ENCODE measurements at places on chromosomes 12 and 14. TPM values are rescaled to one million over a fixed set of nuclear protein-coding genes. Genes with fewer than 3 reads are reported as not detected.

ASIC1 gene
- total RNA-seq, result 1.3 TPM

FGF23 gene
- not detected for total RNA-seq

LALBA gene
- not detected for total RNA-seq

GALNT16 gene
- 3.6 TPM for total RNA-seq

GRCh38 chr14:21220874-21221477 is 48.3 kb downstream of the HNRNPC start:
- no peak for DNase-seq

GRCh38 chr14:96165493-96166436 is 38.9 kb upstream of the BDKRB2 start:
- peak; percentile 54 for DNase-seq

LRTM2 gene
- not detected for total RNA-seq

DNA sequence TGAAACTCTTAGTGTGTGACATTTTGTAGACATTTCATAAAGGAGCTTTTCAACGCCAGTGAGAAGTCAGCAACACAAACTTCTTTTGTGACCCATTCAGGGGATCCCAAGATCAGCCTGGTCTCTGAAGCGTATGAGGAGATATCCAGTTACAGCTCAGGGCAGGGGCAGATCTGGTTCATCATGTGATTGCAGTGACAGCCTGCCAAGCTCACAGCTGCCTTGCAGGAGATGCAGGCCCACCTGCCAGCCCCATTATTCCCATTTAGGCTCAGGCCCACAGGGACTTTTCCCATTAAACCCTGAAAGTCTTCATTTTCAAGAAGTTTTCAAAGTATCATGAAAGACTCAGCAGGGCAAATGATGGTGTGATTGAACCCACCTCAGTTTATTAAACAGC is 38.3 kb downstream of the SRGAP1 start:
- no peak for DNase-seq

DNA sequence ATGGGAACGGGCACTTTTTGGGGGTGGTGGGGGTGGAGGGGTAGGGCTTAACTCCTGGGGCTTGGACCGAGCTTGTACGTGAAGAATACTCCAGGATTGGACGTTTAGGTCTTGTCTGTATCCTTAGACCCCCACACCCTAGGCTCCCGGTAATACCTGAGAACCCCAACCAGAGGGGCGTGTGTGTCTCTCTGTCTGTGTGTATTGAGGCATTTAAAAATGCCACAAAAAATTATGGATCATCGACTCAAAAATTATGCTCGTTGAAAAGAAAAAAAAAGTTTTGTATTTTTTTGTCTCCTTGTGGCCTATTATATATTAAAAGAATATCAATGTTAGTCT is 459 bp downstream of the PPFIBP1 start:
- no peak for DNase-seq

ADGRD1 gene
- 12.4 TPM for total RNA-seq

GPRC5D gene
- 97.6 TPM for total RNA-seq

- no peak for DNase-seq
Observed at GRCh38 chr12:73308079-73308478, 1035.9 kb downstream of the TRHDE start.

KRT78 gene
- 48.9 TPM for total RNA-seq

- no peak for DNase-seq
Observed at GRCh38 chr12:23006413-23006812, 381.4 kb downstream of the ETNK1 start.

B3GNT4 gene
- 3.3 TPM for total RNA-seq

DNA sequence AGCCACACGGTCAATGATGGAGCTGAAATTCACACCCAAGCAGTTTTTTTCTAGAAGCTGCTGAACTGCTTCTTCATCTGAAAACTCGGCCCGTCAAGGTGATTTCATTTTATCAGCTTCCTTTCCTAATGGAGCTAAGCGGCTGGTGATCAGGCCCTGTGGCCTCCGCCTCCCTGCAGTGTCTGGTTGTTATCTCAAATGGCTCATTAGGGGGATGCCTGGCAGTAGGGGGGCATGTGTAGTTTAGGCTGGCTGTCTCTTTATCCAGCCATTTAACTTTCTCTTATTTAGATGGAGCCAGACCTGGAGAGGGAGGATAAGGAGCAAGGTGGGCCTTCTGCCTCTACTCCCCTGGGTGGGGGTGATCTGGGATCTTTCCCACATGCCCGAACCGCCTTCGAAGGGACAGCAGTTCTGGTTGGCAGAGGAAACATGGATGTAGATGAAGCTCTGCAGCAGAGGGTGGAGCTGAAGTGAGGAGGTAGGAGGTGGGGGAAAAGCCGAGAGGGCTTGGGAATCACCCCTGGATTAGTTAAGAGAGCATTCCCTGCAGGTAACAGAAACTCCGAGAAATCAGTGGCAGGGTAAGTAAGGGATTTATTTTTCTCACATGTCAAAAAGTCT is 64.4 kb downstream of the TGFB3 start:
- DNase-seq, result no peak

DPY19L2 gene
- total RNA-seq, result 6.7 TPM

GRCh38 chr14:76050797-76051392 is 65.3 kb downstream of the IFT43 start:
- no peak for DNase-seq

GLIPR1L1 gene
- not detected for total RNA-seq

GALC gene
- 15.5 TPM for total RNA-seq

GRCh38 chr14:93035917-93036651 is 79.6 kb downstream of the ITPK1 start:
- no peak for DNase-seq

- no peak for DNase-seq
Observed at GRCh38 chr12:62712681-62713573, 222.0 kb downstream of the PPM1H start.

FIGNL2 gene
- total RNA-seq, result 0.16 TPM

KRT79 gene
- total RNA-seq, result 149 TPM

PPM1H gene
- 8.1 TPM for total RNA-seq

ANKRD9 gene
- total RNA-seq, result 60.1 TPM

DNA sequence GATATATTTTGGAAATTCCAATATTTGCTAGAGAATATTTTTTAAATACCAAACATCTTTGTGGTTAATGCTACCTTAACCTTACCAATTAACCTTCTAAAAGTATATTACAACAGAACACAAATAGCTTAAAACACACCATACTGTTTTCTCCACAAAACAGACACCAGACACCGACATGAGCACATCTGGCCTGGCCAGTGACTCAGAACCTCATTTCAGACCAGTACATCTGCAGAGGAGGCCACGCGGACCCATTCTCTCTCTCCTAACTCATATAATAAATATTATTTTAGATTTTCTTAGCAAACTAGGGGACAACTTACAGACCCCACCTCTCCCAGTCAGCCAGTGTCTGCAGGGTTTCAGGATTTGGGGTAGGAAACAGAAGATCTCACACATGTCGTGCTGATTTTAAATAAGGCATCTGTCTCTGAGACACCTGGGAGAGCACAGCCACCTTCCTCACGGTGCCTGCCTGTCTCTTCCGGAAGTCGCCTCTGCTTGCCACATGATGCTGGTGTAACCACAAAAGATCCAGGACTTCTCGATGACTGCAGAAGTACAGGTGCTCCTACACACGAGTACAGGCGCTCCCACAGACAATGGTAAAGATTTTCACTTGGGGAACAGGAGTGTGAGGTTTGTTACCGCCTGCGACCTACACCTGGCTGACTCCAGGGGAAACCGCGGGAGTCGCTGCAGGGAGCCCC is 9.7 kb upstream of the ANKLE2 start:
- no peak for DNase-seq

FMNL3 gene
- 8.4 TPM for total RNA-seq

SCN8A gene
- 0.56 TPM for total RNA-seq

GRCh38 chr12:118334241-118334640 is 38.5 kb downstream of the TAOK3 start:
- DNase-seq, result no peak

KLHL33 gene
- total RNA-seq, result not detected

- DNase-seq, result no peak
Observed at GRCh38 chr12:67647181-67647798, 1.3 kb upstream of the DYRK2 start.

- no peak for DNase-seq
Observed at GRCh38 chr12:75819512-75819911, 212.1 kb downstream of the PHLDA1 start.

DNA sequence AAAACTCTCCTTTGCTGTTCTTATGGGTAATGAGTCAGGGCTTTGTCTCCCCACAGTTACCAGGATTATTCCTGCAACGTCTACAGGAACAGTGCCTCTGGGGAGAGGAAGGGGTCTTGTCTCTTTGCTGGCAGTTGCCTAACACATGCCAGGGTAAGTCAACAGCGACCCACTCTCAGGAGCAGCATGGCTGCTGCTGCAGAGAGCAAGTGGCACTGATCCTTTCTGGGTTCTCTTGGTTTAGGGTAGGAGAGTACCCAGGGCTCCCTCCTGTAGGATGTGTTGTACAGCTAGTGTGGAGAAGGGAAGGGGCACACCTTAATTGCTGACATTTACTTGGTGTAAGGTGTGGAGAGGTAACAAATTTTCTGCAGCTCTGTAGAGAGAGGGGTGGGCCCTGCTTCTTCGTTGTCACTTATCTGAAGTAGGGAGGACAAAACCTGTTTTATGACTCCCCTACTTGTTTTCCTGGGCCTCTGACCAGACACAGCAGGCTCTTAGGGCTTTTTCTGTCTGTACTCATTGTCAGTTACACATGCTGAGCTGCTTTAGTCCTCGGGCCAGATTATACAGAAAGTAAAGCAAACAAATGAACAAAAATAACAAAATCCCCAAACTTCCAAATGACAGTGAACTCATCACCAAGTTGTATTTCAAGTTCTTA is 168.2 kb downstream of the ACSS3 start:
- DNase-seq, result no peak

DNA sequence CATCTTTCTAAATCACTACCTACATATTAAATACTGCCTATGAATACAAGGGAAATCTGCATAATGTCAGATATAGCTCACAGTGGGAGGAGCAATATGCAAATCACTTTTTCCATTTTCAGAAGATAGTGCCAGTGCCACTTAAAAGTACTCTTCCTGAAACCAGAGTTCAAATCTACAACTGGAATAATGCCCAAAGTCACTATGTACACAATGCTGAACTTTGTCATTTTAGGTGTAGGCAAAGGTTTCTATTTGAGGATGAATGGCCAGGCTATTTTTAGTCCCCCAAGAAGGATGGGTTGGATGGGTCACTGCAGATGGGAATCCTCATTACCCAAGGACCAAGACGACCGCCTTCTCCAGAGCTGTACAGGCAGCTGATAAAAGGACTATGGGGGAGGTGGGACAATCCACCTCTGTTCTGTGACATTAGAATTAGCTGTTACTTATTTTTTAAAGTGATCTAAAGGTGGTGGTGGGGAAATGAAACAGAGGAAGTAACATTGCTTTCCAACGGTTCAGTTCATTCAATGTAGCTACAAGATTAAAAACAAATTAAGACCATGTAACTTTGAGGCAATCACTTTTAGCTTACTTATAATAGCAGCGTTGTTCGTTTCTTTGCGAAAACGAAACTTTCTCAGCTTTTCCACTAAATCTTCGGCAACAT is 5.6 kb downstream of the GMFB start:
- DNase-seq, result no peak

- DNase-seq, result peak; percentile 36
Observed at GRCh38 chr12:117101953-117102799, 3.0 kb upstream of the TESC start.

DNA sequence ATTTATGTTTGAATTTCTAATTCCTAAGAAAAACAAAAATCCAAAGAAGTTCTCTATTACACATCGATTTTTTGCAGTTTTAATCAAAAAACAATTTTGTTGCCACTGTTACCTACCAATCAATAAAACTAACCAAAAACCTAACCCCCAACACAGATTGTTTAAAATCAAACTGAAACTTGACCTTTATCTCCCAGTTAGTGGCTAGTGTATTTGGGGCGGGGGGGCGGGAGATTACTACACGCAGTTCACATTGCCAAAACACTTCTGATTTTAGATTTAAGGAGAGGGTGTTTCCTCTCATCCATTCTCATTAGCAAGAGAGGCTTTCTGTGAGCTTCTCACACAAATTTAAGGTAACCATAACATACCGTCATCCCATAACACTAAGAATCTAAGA is 6.4 kb downstream of the CDC42BPB start:
- no peak for DNase-seq

DNA sequence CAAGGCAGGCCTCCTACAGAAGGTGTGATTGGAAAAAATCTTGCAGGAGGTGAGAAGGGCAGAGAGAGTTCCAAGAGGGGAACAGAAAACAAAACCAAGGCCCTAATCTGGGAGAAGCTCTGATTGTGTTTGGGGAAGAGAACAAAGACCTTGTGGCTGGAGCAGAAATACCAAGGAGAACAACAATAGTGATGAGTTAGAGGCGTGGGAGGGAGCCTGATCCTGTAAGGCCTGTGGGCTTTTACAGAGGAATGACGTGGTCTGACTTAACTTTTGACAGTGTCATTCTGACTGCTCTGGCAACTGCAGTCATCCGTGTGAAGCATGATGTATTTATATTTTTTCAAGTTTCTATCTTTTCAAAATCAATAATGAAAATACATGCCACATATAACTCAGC is 200.6 kb downstream of the ANO4 start:
- DNase-seq, result no peak

DNA sequence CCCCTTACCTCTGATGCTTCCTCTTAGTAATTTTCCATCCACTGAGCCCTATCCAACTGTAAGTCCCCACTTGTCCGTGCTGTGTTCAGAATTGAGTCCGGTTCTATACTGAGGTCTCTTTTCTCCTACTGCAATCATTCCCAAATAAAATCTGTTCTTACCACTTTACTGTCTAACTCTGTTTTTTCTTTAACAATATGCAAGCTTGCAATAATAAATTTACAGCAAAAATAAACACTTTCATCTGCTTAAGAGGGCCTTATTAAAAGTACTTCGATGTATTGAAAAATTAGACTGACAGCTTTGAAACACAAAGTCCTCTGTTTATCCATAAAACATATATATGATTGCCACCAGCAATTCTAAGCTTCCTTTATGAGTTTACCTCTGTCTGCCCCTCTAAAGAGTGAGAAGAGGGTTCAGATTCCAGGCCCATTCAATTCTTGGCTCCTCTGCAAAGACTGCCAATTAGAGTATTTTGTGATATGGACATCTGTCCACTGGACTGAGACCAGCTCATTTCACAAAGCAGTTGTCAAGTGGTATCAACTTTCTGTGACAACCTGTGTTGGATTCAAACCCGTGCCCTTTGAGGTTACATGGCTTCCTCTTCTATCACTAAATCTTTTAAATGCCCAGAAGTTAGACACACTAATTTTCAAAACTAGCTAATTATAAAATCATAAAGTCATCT is 39.9 kb upstream of the G2E3 start:
- no peak for DNase-seq

CCDC197 gene
- not detected for total RNA-seq

USP44 gene
- total RNA-seq, result 1.4 TPM

GRCh38 chr12:93348575-93349435 is 28.9 kb upstream of the NUDT4 start:
- DNase-seq, result no peak

GRCh38 chr12:67884596-67884995 is 104.7 kb upstream of the IFNG-AS1 start:
- DNase-seq, result no peak

- no peak for DNase-seq
Observed at GRCh38 chr12:76460807-76461206, 98.8 kb downstream of the OSBPL8 start.

AQP5 gene
- total RNA-seq, result 221 TPM

PLA2G1B gene
- not detected for total RNA-seq

GRCh38 chr14:88043529-88044443 is 38.9 kb downstream of the GPR65 start:
- DNase-seq, result no peak

- no peak for DNase-seq
Observed at GRCh38 chr14:81519200-81520011, 14.2 kb downstream of the SEL1L start.

KRT71 gene
- 5.5 TPM for total RNA-seq

RHOJ gene
- total RNA-seq, result 1.2 TPM
